Hematopoietic multipotent progenitor cell treated with erythropoietin and hydrocortisone succinate and interleukin-3 and kit ligand, for 8 days (in vitro differentiated cells): ENCODE measurements at places on chromosomes 7 and 10.

GRCh38 chr7:79302293-79302692, 151.2 kb downstream of the MAGI2 start:
- no peak for DNase-seq

- DNase-seq: peak; percentile 43
Measured at GRCh38 chr7:141676618-141677017, 25.3 kb downstream of the DENND11 start.

DNA sequence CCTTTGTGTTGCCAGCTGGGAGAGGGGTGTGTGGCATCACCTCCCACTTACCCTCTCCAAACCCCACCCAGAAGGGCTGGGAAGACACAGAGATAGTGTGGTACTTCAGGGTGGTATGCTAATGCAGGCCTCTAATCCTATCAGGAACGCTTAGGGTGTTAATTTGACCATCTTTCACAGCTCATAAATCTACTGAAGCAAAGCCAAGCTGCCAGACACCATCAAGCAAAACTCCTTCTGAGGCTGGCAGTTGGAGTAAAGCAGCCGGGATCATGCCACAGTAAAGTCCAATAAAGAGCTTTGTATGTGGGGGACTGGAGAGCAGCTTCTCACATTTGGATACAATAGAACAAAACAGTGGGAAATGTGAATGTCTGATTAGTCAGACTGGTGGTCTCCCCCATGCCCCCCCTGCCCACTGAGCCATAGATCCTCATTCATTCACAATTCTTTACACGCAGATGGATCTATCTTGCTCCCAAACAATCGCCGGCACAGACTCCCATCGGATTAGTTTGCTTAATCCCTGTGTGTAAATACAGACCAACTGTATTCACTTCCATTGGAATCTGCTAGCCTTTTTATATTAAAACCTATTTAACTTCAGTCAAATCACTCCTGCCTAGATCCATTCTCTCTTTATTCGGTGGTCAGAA, 29.6 kb downstream of the FGFBP3 start:
- no peak for DNase-seq

DNA sequence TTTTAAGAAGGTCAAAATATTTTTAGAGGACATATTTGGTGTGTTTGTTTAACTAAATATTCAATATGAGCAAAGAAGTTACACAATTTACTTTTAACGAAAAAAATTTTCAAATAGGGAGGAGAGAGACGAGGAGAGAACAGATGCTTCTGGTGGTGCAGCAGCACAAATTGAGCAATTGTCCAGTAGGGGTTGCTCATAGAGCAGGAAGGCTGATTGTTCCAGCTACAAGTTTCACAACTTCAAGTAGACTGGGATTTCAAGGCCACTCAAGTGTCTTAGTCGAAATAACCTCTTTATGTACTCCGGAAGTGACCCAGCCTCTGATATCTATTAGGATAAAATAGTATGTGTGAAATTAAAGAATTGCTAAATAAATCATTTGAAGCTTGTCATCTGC, 197.9 kb downstream of the HDAC9 start:
- DNase-seq: peak; percentile 4

DNA sequence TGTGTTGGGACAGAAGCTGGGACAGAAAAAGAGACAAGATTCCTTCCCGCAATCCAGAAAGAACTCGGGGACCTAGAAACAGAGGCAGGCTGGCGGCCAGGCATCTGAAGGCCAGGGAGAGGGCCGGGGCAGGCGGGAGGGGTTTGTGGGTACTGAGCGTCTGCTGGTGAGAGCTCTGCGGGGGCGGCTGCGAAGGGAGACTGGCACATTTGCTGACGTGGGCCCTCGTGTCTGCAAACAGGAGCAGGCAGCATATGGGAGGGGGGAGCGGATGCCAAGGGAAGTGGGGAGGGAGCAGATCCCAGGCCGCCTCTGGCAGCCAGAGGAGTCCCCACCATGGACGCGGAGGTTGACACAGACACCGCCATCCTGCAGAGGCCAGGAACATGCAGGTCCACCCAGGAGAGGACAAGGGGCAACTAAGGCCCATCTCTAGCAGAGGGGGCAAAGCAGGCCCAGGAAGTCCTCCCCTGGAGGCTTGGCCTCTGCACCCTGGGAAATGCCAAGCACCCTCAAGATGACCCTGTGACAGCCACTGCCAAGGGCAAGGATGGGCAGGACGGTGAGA, 32.2 kb downstream of the KCNH2 start:
- DNase-seq: peak; percentile 42

DNA sequence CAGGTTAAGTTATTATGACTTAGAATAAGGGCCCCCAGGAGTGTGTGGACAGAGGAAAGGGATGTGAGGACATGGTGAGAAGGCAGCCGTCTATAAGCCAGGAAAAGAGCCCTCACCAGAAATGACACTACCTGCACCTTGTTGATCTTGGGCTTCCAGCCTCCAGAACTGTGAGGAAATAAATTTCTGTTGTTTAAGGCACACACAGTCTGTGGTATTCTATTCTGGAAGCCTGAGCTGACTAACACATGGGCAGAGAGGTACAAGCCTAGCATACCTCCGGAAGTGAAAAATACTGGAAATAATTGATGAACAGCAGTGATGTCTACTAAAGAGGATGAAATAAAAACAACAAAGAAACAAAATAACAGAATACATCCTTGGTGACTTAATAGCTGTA, 46.1 kb upstream of the GRB10 start:
- no peak for DNase-seq

- DNase-seq: peak; percentile 10
Measured at GRCh38 chr10:32054094-32054493, 2.1 kb downstream of the KIF5B start.

DNA sequence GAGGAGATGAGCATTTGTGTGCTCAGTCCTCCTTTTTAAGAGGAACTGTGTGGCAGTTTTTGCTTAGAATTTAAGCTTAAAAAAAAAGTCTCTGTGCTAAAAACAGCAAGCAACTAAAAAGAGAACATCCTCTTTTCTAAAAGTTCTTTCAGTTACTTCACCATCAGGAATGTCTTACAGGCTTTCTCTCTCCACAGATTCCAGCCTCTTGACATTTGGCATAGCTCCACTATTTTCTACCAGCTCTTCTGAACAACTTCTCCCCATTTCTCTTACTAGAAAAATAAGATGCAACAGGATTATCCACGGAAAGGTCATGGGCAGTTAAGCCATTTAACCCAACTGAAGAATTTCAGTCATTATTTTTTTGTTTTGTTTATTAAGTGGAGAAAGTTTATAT, 13.2 kb downstream of the PCLO start:
- no peak for DNase-seq

DNA sequence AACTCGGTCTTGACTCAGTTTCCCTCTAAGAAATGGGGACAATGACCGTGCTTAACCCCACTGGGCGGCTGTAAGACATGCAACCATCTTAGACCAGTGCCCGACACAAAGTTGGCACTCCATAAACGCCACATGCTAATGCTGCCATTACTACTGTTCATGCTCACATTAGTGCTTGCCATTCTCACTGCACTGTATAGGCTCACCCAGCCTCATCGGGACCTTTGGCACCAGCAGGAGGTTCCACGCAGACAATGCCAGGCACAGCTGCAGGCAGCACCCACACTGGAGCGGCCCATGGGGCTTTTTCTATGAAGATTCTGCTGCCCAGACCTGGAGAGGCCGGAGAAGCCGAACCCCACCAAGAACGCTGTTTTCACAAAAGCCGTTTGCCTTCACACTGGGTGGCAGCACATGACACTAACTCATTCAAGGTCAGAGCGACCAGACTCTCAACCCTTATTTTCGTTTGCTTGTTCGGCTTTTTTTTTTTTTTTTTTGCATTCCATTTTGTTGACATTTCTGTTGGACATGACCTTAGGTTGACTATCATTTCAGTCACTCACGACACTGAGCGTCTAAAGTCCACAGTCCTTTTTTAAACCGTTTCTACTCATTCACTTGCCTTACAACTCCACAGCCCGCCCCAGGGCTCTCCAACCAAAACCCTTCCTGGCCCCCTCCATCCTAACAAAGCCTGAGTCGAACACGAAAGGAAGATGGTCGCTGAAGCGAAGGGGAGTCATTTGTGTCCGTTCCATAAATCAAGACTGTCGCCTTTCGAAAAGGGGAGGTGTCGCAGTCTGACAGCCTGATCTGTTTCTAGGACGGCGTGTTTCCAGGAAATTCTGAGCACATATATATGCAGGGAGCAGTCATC, 124.4 kb upstream of the RNF32 start:
- no peak for DNase-seq

DNA sequence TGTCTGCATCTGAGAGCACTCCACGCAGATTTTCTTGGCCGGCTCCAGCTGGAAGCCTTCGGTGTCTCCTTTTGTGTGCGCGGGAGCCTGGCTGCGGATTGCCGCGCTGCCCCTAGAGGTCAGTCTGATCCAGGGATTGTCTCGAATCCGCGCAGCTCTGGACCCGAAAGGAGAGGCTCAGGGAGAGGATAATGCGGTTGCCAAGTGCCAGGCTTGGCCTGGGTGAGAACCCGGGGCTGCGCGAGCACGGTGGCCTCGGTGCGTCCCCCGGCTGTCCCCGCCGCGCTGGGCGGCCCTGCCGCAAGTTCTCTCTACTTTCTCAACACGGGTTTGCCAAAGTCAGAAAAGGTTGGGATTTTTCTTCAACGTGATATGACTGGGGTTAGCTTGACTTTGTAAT, 140.9 kb downstream of the ADCYAP1R1 start:
- peak; percentile 64 for DNase-seq
